ENCODE measurements at places on chromosomes 4 and X.
A peak's percentile ranks its signal among the peaks of the same experiment; 100 is the strongest.

- DNase-seq = no peak
These were observed 22.8 kb upstream of the PDE6B start for GRCh38 chr4:602559-602942.

GRCh38 chr4:76969495-76969894 lies 19.9 kb downstream of the SEPTIN11 start:
- DNase-seq = no peak

GRCh38 chr4:33948921-33949320 lies 2295.4 kb downstream of the ARAP2 start:
- no peak for DNase-seq

DNA sequence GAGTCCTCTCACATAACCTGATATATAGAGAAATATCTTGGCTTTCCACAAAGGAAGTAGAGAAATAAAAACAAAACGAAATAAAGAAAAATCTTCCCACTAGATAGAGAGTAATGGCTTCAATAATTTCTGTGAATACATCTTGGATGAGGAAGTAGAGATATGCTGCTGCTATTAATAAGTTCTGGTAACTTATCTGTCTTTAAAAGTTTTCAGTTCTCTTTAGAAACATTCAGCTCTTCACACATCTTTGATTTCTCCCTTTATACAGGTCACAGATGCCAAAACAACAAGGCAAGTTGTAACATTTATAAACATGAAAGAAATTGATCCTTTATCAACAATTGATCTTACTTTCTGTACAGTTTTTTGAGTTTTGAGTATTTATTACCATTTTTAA lies 615.8 kb downstream of the TRAM1L1 start:
- DNase-seq = no peak

DNA sequence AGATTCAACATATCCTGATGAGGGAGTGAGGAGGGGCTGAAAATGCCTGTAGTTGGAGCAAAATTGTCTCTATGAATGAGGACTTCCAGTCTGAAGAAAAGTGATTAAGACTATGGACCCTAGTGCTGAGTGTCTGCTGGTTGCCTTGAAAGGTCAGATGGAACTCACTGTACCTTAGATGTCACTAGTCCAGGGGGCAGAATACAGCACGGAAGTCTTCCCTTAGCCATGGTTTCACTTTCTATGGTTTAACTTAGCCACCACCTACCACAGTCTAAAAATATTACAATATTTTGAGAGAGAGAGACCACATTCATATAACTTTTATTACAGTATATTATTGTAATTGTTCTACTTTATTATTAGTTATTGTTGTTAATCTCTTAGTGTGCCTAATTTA lies 223.1 kb downstream of the FMR1NB start:
- DNase-seq = no peak

DNA sequence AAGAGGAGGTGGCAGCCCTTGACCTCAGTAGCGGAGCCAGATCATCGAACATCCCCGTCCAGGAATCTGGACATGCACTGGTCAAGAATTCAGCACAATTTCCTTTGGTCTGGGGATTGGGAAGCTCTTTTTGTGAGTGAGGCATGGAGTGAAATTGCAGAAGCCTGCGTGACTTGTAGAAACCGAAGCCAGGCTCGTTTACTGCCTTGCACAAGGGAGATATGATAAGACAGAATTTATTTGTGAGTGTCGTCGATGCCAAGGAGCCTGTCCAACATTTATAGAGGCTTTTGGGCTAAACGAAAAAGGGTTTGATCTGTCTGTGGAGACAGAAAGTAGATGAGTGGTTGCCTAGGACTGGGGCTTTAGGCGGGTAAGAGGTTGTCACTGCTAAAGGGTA lies 50.6 kb downstream of the TBL1X start:
- no peak for DNase-seq

- DNase-seq = peak; percentile 16
These were observed 82.8 kb downstream of the CHIC2 start for GRCh38 chr4:53981567-53981966.

GRCh38 chr4:33998291-33998690 lies 2246.0 kb downstream of the ARAP2 start:
- DNase-seq = no peak

DNA sequence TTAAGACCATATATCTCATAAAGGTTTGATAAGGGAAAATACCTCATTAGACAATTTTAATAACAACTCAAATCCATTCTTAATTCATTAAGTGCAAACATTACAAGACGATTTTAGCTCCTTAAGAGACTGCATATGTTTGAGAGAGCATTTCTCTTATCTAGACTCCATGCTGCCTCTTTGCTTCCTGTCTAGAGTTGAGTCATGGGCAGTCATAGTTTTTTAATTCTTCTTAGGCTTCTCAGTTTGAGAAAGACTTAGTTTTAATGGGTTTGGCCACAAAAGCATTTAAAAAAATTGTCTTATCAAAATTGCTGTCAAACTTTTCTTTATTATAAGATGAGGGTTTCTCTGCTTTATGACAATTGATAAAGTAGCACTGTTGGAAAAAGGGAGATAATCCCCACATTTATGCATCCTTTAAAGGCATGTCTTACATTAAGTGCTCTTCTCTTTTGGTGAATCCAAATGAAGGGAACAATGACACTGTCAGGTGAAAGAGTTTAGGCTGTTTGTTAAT lies 713.4 kb downstream of the PCDH18 start:
- peak; percentile 12 for DNase-seq

DNA sequence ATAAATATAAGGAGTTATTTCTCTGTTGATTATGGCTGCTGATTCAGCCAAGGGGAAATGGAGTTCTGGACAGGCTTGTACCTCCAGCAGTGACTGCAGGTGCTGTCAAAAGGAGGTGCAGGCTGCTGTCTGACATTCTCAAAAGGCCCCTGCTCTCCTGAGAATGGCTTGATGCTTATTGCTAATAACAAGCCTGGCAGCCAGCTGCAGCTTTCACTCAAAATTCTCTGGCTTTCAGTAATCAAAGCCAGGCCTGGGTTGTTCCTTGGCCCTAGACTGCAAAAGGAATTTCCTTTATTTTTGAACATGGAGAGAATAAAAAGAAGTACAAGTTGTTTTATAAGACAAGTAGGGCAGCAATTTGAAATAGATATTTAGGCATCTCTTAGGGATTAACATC lies 575.9 kb downstream of the MID1IP1 start:
- DNase-seq = no peak

- DNase-seq = no peak
These were observed 223.5 kb upstream of the IGFBP7 start for GRCh38 chr4:57333684-57334083.

DNA sequence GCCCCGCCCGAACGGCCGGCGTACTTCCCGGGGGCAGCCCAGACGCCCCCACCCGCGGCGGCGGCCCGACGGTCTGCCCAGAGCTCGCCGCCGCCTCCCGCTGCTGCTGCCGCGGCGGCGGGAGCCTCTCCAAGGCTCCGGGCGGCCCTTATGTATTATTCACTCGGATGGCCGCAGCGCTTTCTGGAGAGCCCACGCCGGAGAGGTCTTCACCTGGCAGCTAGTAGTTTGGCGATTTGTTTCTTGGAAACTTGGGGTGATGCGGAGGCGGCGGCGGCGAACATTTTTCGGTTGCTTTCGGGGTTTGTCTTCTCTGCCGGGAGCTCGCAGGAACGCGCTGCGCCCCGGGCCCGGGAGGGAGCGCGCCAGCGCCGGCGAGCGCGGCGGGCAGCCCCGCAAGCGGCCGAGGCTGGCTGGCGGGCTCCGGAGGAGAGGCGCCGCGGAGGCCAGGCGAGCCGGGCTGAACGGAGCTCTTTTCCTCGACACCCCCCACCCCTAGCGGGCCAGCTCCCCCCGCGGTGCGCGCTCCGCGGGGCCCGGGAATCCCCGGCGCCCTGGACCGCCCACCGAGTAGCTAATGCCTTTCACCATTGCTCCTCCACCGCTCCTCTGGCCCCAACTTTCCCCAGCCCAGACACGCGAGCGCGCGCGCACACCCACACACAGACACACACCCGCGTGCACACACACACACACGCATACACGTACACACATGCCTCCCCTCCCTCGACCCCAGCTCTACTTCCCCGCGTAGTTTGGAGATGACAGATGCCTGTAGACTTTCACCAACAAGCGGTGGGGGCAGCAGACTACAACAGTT lies 113.5 kb downstream of the DHX15 start:
- DNase-seq = peak; percentile 48

- peak; percentile 55 for DNase-seq
These were observed 877 bp upstream of the SLC16A2 start for GRCh38 chrX:74420196-74421035.

GRCh38 chr4:38382520-38382919 lies 281.5 kb upstream of the KLF3 start:
- no peak for DNase-seq

- DNase-seq = peak; percentile 18
These were observed 77.1 kb upstream of the SLC4A4 start for GRCh38 chr4:71261633-71262121.
